ENCODE measurements at places on chromosomes 5 and 9.

DNA sequence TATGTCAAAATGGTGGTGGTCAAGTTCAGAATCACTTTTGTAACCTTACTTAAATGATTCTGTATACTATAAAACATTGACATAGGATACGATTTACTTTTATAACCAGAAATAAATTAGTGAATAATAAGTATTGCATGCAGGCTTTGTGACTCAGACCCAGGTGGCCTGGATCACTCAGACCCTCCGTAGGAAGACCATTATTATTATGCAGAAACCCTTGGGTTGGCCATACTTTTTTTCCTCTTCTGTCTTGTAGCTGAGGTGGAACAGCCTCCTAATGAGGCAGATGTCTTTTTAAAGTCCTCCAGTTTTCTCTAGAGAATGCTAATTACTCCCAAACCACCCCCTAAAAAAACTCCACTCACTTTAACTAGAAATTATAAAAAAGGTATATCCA lies 121.9 kb downstream of the LPAR1 start:
- DNase-seq, result no peak

GRCh38 chr5:14185326-14186058 lies 42.4 kb downstream of the TRIO start:
- DNase-seq, result no peak

DNA sequence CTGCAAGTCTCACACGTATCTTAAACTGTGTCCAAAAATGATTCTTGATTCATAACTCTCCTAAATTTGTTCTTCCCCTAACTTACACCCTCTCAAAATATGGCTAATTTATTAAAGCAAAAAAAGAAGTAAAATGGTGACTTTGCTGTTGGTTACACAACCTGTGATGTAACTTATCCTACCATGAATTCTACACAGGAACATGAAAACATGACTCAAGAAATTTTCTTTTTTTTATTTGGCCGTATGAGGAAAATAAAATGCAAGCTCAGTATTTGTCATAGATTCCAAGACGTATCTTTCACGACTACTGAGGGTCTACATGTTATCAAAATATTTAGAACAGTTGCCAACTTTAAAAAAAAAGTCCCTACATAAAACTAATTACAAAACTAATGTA lies 9.2 kb downstream of the LIFR start:
- DNase-seq, result no peak

DNA sequence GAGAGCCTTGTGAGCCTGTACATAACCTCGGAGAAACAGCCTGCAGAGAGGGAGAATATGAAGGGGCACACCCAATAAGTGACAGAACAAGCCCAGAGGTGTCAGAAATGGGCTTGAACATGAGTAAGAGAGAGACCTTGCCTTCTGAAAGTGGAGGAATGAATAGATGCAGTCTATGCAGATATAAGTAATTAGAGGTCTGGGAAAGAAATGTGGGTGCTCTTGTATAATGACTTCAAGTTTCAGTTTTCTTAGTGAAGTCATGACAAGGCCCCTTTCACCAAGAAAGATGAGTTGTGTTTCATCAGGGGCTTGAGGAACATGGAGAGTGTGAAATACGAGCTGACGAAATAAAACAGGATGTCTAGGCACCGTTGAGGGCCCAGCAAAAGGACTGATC lies 15.1 kb downstream of the GRAMD2B start:
- DNase-seq, result no peak

Data from activated naive CD4-positive, alpha-beta T cell (primary cell).